ENCODE measurements at places on chromosomes 3 and 15. TPM values are rescaled to one million over a fixed set of nuclear protein-coding genes. Genes with fewer than 3 reads are reported as not detected.

Gene GOLGA6L4
- 3.1 TPM for total RNA-seq

Gene TM4SF18
- total RNA-seq: not detected

Gene DNASE1L3
- total RNA-seq: not detected

Gene TERC
- total RNA-seq: not detected

Gene OR5K4
- total RNA-seq: not detected

Gene HESX1
- 1.1 TPM for total RNA-seq

Gene JAGN1
- 30.4 TPM for total RNA-seq

Gene EIF4E3
- total RNA-seq: 6.3 TPM

Gene SEMA7A
- total RNA-seq: 17.5 TPM

Gene PTX3
- 0.83 TPM for total RNA-seq

Gene CEP19
- total RNA-seq: 1.7 TPM

Gene SH2D7
- total RNA-seq: not detected

Gene CKMT1A
- 41.5 TPM for total RNA-seq

Gene IL17RC
- 17.8 TPM for total RNA-seq

Gene ROPN1
- 0.33 TPM for total RNA-seq

Gene CCDC50
- 112 TPM for total RNA-seq

Gene MYO5C
- total RNA-seq: 2.5 TPM

Gene THPO
- total RNA-seq: not detected

Gene CSTA
- 62.0 TPM for total RNA-seq

Gene MST1
- total RNA-seq: 16.8 TPM

Gene GREM1
- not detected for total RNA-seq

Gene MYL3
- total RNA-seq: not detected

Gene GPR62
- total RNA-seq: not detected

Gene SNTN
- total RNA-seq: not detected

Gene ATP2B2
- not detected for total RNA-seq

Gene ANKRD63
- not detected for total RNA-seq

Gene SLC9C1
- 0.47 TPM for total RNA-seq

Gene PLA2G4E
- total RNA-seq: 0.45 TPM

Gene PDCD7
- total RNA-seq: 16.7 TPM

Gene MCF2L2
- total RNA-seq: 2.7 TPM

Gene PLSCR2
- not detected for total RNA-seq

Gene STT3B
- 102 TPM for total RNA-seq

Gene CHD2
- 65.0 TPM for total RNA-seq

Gene PIAS1
- 25.2 TPM for total RNA-seq

Gene GOLGA6L25
- not detected for total RNA-seq

Gene TEX9
- total RNA-seq: 6.3 TPM

Gene ATP13A4
- not detected for total RNA-seq

Gene SLC51B
- not detected for total RNA-seq

Gene GOLGA6L9
- total RNA-seq: 6.1 TPM

Gene ZNF502
- 6.0 TPM for total RNA-seq

Gene AADAC
- total RNA-seq: not detected

Gene CRYGS
- total RNA-seq: 1.5 TPM

Gene EFCAB12
- under 0.01 TPM for total RNA-seq

Gene ETFA
- total RNA-seq: 115 TPM

Gene CELF6
- total RNA-seq: 0.17 TPM

Gene SLC27A2
- total RNA-seq: 19.7 TPM

Gene OR5K2
- total RNA-seq: not detected

Gene PLA2G4D
- total RNA-seq: under 0.01 TPM

Gene MAGEL2
- not detected for total RNA-seq

Gene DUOX1
- 44.4 TPM for total RNA-seq

Measured in mammary epithelial cell (primary cell).